ENCODE measurements at places on chromosomes 16 and 17.

GRCh38 chr16:83622010-83622409 lies 185.8 kb upstream of the HSBP1 start:
- DNase-seq: no peak

- no peak for DNase-seq
Observed at GRCh38 chr16:72313903-72314302, 141.9 kb upstream of the PMFBP1 start.

DNA sequence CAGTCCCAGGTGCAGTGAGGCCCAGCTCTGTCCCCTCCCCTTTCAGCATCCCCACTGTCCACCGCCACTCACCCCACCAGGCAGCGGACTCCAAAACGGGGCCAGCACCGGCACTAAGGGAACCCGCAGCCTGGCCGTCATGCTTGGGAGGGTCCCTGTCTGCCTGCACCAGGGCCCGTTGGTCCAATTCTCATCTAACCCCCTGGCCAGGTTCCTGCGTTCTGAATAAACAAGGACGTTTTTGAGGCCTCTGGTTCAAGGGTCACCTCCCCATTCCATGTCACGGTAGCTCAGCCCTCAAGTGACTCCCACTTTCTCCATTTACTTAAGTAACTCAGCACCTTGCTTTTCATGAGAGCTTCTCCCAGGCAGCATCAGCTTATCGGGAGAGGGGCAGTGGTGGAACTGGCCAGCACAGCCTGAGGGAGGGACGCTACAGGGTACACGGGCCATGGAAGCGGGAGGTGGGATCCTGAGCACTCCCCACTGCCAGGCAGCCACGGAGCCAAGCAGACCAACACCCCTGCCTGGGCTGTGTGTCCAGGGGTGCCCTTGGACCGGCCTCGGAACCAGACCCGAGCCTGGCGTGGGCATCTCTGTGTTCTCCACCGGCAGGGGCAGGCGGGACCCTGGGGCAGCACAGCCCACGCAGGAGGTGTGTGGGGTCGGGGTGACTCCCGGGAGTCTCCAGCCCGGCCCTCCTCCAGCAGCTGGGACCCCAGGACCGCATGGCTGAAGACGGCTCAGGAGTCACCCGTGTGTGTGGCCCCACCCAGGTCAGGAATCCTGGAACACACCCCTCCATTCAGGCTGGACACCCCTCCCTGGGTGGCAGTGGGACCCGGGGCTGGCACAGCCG lies 74.9 kb upstream of the GNG13 start:
- no peak for DNase-seq

DNA sequence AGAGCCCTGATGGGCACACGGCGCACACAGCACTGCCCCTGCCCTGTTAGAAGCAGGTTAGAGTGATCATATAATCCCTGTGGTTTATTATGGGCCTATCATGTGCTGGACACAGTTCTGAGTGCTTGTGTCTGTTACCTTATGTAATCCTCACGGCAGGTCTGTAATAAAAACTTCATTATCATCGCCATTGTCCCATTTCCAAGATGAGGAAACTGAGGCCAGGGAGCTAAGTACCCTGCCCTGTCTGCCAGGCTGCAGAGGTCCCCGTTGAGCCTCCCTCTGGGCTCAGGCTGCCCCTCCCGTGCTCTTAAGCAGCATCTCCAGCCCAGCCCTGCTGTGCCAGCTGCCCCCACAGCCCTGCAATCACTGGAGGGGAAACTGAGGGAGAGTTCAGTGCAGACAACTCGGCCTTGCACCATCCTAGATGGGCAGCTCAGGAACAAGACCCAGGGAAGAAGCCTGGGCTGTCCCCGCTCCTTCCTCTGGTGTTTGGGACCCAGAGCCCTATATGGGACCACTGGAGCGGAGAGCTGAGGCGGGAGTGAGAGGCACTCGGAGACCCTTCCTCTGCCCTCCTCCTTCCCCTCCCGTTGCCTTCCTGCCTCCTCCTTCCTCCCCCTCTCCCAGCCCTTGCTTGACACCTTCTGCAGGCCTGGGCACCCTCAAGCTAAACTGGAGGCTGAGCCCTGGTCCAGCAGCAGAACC lies 42.0 kb downstream of the WNT3 start:
- no peak for DNase-seq

DNA sequence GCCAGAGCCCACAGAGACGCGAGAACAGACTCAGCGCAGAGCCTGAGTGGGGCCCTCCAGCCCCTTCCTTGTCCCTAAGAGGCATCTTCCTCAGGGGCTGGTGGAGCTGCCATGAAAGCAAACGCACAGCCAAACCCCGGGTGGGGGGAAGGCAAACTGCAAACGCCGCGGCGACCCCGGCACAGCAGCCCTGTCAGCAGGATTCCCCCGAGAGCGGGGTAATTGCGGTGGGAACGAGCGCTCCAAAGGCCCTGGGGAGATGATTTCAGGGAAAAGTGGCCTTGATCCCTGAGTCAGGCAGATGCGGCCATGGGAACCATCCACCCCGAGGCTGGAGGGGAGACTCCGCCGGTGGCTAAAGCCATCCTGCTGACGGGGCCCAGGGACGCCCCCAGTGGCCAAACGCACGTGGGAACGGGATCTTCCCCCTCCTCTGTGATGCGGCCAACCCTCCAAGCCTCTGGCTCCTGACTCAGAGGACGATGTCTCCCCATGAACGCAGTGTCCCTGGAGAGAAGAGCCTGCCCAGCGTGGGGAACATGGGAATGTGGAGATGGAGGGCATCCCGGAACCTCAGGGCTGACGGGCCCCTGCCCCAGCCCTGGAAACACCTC lies 25.1 kb downstream of the SLC7A5 start:
- DNase-seq: no peak

GRCh38 chr17:46147296-46147695 lies 45.9 kb downstream of the KANSL1 start:
- no peak for DNase-seq

DNA sequence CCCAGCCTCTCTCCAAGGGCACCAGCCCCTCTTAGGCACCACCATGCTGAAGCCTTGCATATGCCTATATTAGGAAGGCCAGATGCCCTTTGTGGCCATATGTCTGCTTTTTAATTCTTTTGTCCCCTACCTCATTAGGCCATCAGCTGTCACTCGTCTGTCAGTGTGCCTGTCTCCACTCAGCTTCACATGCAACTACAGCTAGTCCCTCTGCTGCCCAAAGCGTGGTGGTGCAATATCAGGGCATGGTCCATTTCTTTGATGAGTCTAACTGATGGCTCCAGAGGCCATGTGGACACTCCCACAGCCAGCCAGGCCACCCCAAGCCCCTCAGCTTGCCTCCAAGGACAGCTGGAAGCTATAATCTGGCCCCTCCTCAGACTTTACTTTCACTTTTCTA lies 36.3 kb downstream of the MYO18A start:
- no peak for DNase-seq

DNA sequence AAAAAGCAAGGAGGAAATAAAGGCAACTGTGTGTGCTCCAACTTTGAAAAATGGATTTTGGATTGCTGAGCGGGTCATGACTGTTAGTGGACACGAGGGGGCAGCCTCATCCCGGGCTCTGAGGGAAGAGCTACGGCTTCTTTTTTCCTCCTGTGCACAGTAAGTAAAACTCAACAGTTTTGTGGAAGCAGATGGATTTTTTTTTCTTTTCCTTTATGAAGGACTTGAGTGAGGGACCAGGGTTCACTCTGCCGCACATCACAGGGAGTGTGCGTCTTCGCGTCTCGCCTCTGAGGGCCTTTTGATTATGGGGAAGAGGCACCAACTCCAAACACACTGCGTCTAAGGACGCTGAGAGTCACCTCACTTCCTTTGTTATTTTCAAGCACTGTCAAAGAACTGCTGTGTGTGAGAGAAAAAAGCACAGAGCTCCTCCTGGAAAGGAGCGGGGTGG lies 80.3 kb upstream of the GOT2 start:
- DNase-seq: no peak

GRCh38 chr16:75342308-75342811 lies 90.9 kb upstream of the BCAR1 start:
- DNase-seq: no peak

DNA sequence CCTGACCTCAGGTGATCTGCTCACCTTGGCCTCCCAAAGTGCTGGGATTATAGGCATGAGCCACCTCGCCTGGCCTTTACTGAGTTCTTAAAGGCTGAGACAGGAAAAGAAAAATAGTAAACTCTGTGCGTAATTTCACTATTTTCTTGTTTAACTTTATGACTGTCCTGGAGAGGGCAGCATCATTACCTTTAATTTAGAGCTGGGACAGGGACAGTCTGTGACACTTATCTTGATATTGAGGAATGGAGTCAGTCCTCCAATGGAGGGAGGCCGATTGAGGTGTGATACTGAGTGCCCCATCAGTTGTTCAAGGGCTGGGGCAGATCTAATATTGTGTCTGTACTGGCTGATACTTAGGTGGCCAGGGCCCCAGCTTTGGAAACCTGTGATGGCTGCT lies 21.5 kb upstream of the SPN start:
- no peak for DNase-seq

DNA sequence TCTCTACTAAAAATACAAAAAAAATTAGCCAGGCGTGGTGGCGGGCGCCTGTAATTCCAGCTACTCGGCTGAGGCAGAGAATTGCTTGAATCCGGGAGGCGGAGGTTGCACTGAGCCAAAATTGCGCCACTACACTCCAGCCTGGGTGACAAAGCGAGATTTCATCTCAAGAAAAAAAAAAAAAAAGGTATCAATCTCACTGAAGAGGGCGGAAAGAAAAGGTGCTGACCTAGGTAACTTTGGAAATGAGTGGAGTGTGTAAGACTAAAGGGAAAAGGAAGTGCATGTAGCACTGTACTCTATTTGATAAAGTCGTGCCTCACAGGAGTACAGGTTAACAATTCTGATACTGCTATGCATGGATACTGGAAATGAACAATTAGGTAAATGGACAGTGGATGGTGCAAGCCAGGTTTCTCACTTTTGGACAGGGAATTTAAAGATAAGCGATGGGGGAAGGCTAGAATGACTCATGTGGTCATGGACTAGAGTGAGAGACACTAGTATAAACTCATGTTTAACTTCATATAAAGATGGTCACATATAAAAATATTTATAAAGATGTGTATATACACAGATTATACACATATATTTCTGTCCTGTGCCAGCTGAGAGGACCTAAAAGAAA lies 142.9 kb downstream of the CDK5R1 start:
- no peak for DNase-seq
